ENCODE measurements at places on chromosomes 6 and 20.

GRCh38 chr20:373171-373890 is 7.2 kb upstream of the TRIB3 start:
- peak; percentile 48 for DNase-seq

GRCh38 chr6:110823146-110823545 is 7.9 kb upstream of the CDK19 start:
- no peak for DNase-seq

DNA sequence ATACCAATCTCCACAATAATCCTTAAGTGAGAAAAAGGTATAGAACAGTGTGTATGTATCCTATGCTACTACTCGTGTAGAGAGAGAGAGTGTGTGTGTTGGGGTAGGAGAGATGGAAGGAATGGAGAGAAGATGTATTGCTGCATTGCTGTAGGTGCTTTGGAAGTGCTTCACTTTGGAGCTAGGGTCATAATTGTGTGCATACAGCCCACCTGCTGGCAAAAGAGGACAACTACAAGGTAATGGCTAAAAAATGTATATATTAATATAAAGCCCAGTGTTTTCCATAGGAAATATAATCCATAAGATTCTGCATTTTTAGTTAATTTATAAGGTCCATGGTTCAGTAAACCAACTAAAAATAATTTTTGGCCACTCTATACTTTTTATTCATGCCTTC is 36.1 kb downstream of the SERAC1 start:
- DNase-seq, result peak; percentile 39

GRCh38 chr6:73503027-73503772 is 17.6 kb downstream of the EEF1A1 start:
- no peak for DNase-seq

DNA sequence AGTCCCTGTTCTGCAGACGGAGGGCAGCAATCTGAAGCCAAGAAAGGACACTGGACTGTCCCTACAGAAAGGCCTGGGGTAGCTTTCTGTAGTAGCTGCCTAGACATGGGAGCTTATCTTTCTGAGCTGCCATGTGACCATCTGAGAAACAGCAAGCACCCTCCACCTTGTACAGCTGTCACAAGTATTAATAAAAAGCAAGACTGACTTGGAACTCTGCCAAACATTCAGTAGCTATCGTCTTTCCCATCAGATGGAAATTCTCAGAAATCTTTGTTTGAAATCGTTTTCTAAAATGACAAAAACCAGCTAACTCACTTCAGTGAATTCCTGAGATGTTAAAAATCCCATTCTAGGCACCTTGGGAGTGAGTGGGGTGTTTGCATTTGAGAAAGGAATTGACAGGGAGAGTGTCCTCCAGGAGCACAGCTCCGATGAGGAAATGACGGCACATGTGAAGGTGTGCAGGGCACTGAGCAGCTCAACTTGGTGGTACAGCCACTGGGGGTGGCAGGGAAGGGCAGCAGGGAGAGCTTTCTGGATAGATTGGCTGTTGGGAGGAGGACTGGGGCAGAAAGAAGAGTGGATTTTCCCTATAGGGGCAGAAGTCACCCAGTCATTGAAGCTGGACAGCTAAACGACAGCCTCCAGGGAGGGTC is 24.5 kb downstream of the ACSS1 start:
- no peak for DNase-seq

DNA sequence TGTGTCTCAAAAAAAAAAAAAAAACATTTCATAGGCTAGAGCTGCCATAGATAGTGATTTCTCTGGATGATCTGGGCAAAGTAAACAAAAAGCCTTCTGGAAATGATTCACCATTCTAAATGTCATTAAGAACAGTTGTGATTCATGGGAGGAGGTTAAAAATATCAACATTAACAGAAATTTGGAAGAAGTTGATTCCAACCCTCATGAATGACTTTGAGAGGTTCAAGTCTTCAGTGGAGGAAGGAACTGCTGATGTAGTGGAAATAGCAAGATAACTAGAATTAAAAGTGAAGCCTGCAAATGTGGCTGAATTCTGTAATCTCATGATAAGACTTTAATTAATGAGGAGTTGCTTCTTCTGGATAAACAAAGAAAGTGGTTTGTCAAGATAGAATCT is 26.8 kb upstream of the MMP24 start:
- peak; percentile 70 for DNase-seq

DNA sequence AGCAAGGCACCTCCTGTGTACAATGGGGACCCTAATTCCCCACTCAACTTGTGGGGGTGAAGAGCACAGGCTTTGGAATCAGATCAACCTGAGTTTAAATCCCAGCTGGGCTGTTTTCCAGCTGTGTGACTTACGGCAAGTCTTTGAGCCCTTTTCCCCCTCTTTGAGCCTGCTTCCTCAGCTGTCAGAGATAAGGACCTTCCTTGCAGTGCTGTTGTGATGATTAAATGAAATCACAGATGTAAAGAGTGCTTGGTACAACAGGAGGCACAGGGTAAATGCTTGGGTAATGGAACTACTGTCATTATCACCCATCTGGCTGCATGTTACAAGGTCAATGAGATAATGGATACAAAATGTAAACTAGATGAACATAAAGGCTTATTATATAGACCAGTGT is 3.2 kb downstream of the SNX21 start:
- no peak for DNase-seq

GRCh38 chr6:109793021-109793420 is 101.9 kb downstream of the FIG4 start:
- peak; percentile 22 for DNase-seq

DNA sequence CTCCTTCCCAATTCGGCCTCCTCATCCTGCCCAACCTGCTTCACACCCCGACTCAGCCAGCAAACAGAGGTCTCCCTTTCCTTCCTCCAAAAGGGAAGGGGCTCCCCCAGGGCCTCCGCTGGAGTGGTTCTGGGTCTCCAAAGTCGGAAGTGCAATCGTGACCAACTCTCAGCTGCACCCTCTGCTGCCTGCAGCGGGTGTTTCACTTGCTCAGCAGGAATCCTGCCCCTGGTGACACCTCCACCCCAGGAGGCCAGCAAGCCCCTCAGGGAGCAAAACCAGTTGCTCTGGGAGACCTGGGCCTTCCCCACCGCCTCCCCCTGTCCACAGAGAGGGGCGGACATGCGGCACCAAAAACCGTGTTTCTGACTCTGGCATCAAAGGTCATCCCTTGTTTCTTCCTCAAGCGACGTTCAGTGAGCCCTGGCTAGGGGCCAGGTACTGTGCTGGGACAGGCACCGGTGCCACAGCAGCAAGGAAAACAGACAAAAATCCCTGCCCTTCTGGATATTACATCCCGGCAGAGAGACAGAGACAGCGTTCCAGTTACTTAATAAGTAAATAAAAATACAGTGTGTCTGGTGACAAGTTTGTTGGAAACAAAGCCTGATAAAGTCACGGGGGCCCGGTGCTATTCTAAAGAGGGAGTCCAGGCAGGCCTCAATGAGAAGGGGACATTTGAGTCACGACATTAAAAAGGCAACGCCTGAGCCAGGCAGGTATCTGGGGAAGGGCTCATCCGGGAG is 219.0 kb downstream of the BMP7 start:
- DNase-seq, result peak; percentile 58

GRCh38 chr6:54053881-54054391 is 57.3 kb upstream of the MLIP start:
- peak; percentile 73 for DNase-seq

DNA sequence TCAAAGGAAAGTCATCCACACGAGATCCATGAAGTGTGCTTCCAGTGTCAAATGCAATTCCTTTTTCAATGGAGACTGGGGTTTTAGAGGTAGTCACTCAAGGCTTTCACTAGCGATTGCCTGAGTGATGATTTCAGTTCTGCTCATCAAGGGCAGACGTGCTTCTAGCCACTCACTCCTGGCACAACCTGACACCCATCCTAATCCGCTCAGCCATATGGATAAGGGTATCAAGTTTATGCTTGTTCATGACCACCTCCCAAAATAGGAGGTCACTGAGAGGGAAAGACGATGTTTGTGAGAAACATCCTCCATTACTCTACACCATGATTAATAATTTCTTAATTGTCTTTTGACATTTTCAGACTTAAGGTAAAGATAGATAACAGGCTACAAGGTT is 91.3 kb upstream of the HEY2 start:
- no peak for DNase-seq

- no peak for DNase-seq
Measured at GRCh38 chr20:53276143-53276542, 304.0 kb downstream of the TSHZ2 start.

DNA sequence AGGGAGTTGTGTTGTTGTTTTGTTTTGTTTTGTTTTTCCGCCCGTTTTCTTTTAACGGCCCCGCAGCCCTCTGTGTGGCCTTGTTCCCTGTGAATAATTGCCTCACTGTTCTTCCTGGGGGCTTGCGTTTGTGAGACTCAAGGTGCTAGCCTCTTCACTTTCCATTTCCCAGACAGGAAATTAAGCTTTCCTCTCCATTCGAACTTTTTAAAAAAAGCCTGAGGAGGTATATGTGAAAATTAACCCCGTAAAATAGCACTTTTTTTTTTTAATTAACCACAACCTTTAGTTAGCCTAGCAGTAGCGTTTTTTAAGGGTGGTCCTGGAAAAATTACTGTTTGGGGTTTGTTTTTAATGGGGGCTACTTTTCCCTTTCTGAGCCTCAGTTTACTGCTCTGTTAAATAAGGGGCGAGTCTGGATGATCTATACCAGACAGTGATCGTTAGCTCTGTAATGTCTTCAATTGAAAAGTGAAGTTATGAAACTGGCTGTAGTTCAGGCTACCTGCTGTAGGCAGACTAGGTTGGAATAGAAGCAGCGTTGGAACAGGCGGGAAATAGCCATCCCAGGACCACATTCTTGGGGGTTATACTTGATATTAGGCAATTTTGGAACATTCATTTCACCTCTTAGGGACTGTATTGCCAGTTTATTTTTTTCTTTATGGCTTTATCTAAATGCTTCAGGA is 1.7 kb downstream of the STX16 start:
- DNase-seq, result peak; percentile 41

GRCh38 chr6:35360349-35361138 is 18.2 kb downstream of the PPARD start:
- peak; percentile 35 for DNase-seq

GRCh38 chr6:2353412-2354137 is 108.2 kb upstream of the GMDS start:
- peak; percentile 90 for DNase-seq

DNA sequence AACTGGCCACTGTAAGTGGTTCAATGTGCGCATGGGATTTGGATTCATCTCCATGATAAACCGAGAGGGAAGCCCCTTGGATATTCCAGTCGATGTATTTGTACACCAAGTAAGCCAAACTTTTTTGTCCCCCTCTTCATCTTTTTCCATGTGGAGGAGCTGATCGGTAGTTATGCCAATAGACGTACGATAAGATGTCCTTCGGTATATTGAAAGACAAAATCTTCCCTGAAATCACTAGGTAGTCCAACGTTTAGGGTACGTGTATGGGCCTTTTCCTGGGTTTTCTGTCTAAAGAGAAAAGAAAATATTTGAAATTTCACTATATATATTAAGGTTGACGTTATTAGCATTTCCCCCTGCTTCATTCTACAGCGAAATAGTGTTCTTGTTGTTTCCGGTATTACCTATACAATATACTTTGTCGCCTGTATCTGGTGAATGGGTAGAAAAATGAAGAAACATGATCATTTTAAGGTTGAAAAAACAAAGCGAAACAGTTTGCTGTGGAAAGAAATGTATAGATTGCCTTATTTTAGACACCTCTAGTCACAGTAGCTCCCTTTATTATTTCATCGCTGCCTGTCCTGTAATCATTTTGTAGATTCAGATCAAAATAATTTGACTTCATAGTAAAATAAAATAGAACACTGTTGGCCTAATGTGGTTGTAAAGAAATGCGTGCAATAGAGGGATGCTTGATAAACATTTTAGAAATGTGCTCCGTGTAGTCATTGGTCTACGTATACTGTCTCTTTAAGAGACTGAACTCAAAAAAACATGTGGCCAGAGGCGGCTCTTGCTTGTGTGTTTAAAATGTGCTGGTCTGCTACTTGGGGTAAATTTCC is 1.5 kb downstream of the LIN28B start:
- DNase-seq, result no peak

DNA sequence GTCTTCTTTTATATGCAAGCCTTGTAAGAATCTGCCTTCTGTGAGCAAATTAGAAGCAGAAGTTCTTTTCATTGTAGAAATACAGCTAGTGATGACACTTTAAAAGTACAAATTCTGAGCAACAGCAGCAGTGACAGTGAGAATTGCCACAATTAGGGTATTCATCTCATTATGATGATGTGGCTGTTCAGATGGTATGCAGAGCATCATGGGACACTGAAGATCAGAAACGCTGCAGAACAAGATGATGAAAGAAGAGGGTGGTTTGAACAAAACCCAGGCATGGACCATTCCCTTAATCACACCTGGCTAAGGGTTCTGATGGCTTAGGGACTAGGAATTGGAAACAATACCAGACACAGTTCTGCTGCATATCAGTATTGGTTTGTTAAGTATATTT is 312.7 kb upstream of the TBX18 start:
- DNase-seq, result no peak

GRCh38 chr6:142822383-142822782 is 122.6 kb downstream of the HIVEP2 start:
- DNase-seq, result no peak

GRCh38 chr6:126761854-126762253 is 356.6 kb upstream of the RSPO3 start:
- no peak for DNase-seq

All from PC-3 (cell line).